ENCODE measurements at places on chromosomes 12 and 14.

- DNase-seq: no peak
Measured at GRCh38 chr12:48996794-48997718, 2.1 kb downstream of the DDN start.

DNA sequence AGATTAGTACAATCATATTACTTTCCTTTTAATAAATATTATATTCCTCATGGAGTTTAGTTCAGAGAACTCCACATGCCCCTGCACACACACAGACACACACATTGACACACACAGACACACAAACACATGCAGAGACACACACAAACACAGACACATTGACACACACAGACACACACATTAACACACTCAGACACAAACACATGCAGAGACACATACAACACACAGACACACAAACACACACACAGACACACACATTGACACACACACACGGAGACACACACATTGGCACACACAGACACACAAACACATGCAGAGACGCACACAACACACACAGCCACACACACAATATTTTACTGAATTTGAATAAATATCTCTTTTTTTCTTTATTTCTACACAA lies 12.5 kb upstream of the SCARB1 start:
- no peak for DNase-seq

DNA sequence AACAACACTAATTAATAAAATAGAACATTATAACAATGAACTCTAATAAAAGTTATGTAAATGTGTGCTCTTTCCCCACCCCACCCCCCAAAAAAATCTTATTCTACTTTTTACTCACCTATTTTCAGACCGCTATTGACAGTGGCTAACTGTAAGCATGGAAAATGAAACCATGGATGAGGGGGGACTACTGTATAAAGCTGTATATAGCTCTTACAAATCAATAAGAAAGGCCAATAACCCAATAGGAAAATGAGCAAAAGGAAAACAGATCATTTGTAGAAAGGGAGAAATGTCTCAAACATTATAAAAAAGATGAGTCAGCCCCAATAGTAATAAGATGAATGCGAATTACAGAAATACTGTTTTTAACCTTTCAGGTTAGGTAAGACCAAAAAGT lies 27.4 kb downstream of the YEATS4 start:
- no peak for DNase-seq

DNA sequence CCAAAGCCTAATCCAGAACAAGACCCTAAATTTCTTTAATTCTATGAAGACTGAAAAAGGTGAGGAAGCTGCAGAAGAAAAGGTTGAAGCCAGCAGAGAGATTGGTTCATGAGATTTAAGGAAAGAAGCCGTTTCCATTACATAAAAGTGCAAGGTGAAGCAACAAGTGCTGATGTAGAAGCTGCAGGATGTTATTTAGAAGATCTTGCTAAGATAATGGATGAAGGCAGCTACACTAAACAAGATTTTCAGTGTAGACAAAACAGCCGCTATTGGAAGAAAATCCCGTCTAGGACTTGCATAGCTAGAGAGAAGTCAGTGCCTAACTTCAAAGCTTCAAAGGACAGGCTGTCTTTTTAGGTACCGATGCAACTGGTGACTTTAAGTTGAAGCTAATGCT lies 65.4 kb upstream of the AMIGO2 start:
- no peak for DNase-seq

GRCh38 chr12:40971911-40972310 lies 216.2 kb upstream of the PDZRN4 start:
- DNase-seq: no peak

DNA sequence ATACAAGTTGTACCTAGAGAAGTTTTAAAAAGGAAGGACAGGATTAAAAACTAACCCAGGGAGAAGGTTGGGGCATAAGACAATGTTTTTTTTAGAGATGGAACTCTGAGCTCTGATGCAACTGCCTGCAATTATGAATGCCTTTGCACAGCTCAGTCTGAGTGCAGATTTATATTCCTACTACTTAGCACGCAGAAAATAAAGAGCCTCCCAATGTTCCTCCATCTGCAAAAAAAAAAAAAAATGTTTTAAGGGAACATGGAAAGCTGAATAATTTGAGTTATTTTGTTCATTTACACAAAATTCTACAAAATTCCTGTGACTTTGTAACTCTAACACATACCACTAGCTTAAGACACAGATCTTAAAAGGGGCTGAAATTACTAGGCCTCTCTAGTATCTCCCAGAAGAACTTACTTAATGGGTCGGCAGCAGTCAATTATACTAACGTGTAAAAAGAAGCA lies 15.7 kb downstream of the CLIP1 start:
- DNase-seq: no peak

DNA sequence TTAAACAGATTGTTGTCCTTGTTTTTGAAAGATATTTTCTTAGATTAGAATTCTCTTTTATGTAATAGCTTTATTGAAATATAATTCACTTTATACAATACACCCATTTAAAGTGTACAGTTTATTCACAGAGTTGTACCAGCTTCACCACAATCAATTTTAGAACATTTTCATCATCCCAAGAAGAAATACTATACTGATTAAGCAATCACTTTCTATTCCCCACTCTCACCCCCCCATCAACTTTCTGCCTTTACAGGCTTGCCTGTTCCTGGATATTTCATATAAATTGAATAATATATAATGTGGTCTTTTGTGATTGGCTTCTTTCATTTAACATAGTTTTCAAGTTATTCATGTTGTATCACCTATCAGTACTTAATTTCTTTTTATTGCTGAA lies 44.4 kb downstream of the ARHGAP5 start:
- no peak for DNase-seq
